ENCODE measurements at places on chromosomes 16 and 17.

DNA sequence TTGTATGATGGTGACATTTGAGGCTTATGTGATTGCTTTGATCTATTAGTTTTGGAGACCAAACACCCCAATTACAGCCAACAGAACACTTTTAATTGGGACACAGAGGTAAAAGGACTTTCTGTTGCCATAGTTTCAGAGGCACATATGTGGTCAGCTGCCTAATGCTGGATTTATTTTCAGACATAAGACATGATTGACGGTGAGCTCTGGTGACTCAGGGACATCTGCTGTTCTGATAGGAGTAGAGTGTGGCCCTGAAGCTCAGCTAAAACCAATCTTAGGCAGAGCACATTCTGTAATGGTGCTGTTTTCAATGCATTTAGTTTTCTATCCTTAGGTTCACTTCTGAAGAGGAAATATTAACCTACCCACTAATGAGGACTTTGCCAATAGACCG lies 247.1 kb downstream of the UTP18 start:
- DNase-seq = no peak

DNA sequence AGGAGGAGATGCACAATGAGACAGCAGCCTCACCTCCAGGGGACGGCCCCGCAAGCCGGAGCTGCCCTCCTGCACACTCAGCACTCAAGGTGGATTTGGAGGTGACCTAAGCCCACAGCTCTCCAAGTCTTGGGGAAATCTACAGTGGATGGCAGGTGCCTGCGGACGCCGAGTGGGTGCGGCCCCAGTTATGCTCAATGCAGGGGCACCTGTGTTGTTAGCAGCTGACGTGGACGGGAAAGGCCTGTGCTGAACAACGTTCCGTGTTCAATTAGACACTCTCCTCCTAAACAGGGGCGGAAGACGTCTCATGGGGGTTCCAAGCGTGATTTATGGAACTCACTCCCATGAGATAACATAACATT lies 22.0 kb upstream of the METRNL start:
- DNase-seq = no peak

DNA sequence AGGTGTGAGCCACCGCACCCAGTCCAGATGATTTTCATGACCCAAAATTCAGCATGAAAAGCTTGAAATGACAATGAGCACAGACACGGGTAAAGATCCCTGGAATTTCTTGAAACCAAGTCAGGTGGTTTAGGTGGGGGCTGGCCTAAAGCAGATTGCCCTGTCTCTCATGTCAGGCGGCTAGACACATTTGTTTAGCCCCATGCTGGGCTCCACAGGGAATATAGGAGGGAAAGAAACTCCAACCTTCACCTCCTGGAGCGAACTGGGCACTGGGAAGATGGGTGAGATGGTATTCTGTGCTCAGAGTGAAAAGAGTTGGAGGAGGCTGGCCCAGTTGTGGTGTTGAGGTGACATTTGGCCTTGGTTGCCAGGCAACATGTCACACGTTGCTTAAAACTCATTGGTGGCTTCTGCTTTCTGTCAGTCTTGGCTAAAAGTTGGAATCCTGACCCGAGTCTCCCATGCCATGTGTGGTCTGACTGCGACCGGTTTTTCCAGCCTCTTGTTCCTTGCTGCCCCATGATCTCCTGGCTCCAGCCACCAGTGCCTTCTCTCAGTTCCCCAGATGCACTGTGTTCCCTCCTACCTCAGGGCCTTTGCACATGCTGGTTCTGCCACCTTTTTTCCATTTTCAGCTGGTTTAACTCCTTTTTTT lies 113.7 kb downstream of the ABCC6 start:
- DNase-seq = no peak

DNA sequence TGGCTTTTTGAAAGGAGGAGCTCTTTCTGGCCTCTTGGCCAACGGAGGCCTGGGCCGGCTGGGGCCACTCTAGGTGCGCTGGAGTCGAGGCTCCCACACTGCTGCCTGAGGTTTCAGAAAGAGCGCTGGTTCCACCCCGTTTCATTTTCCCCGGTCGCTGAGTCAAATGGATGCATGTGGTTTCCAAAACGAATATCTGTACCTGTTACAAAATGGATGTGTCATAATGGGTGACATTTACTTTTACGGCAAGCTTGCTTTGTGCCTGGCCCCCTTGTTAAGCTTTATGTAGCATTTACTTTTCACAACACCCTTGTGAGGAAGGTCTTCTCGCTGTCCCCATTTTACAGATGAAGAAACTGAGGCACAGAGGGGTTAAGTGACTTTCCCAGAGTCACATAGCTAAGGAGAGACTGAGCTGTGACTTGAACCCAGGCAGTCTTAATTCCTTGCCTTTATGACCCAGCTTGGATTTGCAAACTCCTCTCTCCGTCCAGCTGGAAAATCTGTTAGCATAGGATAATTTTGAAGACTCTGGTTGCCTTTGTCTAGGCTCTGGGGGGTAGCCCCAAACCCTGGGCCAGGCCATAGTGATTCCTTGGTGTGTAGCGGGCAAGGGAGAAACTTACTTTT lies 10.6 kb downstream of the KSR1 start:
- DNase-seq = no peak

- DNase-seq = peak; percentile 82
Observed at GRCh38 chr16:72847187-72848027, 200.5 kb downstream of the ZFHX3 start.
